Glutamatergic neuron (in vitro differentiated cells): ENCODE measurements at places on chromosomes 4 and X. TPM values are rescaled to one million over a fixed set of nuclear protein-coding genes. Genes with fewer than 3 reads are reported as not detected.

Gene AIFM1
- 29.1 TPM for total RNA-seq

Gene GPR34
- total RNA-seq: not detected

Gene ZAR1
- total RNA-seq: 0.49 TPM

DNA sequence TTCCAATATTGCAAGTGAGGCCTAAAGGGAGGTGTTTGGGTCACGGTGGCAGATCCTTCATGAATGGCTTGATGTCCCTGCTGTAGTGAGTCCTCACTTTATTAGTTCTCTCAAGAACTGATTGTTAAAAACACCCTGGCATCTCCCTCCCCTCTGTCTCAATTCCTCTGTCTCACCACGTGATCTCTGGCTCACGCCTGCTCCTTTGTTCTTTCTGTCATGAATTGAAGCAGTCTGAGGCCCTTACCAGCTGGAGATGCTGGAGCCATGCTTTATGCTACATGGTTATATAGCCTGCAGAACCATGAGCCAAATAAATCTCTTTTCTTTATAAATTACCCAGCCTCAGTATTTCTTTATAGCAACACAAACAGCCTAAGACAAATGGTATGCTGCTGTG lies 980.7 kb upstream of the GRIA3 start:
- no peak overlapping the region for H3K27ac ChIP-seq
- DNase-seq: no peak
- no peak overlapping the region for H3K4me3 ChIP-seq
- H3K36me3 ChIP-seq: peaks cover 4% of the 10 kb centered on the region

DNA sequence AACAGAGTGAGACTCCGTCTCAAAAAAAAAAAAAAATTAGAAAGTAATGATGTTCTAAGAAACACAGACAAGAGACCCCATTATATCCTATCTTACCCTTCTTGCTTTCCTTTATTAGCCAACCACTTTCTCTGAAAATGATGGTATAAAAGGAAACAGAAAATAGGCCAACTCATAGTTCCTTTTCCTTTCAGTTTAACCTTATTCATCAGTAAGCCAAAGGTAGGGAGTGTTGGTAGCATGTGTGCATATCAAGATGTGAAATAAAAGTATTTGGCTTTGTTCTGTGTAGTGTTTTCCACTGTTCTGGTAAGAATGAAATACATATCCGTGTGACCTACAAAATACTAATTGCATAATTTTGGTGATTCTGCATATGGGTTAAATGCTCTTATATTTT lies 266.6 kb downstream of the ZNF674 start:
- H3K36me3 ChIP-seq: no peaks in the 10 kb centered on the region
- no peak overlapping the region for H3K4me3 ChIP-seq
- peaks cover 3% of the 10 kb centered on the region for H3K4me1 ChIP-seq
- no peak overlapping the region for H3K27ac ChIP-seq

DNA sequence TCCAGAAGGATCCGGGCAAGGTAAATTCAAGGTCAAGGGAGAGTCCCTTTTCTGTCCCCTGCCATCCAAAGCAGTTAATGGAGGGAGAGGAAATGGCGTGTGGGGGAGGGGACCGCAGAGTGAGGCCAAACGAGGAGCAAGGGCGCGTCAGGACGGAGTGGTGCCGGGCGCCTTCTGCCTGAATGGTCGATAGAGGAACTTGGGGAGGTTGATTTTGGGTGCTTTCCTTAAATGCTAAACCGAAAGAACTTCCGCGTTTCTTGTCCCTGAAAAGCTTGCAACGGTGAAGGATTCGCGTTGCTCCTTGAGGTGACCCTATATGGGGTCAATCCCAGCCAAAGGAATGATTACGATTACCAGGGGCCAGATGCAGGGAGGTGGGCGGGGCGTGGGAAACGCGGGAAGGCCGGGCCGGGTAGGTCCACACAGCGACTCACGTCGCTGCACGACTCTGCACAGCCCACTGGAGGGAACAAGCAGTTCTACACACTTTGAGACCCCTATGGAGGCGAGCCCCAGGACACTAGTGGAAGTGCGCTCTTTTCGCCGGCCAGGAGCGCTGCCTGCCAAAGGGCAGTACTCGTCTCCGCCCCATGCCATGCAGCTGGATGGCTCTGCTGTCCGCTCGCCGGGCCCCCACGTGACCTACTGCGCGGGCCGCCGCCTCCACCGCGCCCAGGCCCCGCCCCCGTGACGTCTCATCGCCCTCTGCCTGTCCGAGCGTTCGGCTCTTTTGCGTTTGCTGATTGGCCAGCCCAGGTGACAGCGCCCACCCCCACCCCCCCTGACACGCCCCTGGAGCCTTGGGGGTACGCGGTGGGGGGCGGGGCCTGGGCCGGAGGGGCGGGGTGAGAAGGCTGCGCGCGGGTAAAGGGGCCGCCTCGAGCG lies 452 bp upstream of the GK start:
- peak overlapping the region; percentile 84 for H3K4me3 ChIP-seq
- H3K4me1 ChIP-seq: no peaks in the 10 kb centered on the region
- H3K27me3 ChIP-seq: peaks cover 2% of the 10 kb centered on the region
- H3K36me3 ChIP-seq: no peaks in the 10 kb centered on the region
- DNase-seq: peak; percentile 92
